T-cell (primary cell): ENCODE measurements at places on chromosomes 13 and 19. TPM values are rescaled to one million over a fixed set of nuclear protein-coding genes. Genes with fewer than 3 reads are reported as not detected.

- H3K4me3 ChIP-seq = no peak overlapping the region
- H3K27ac ChIP-seq = no peak overlapping the region
These were observed 34.1 kb downstream of the PSG5 start for GRCh38 chr19:43152214-43152613.

GRCh38 chr13:91948736-91949135, 550.3 kb downstream of the GPC5 start:
- H3K27ac ChIP-seq = no peak overlapping the region
- no peaks in the 10 kb centered on the region for H3K27me3 ChIP-seq
- no peaks in the 10 kb centered on the region for H3K4me1 ChIP-seq
- DNase-seq = no peak
- no peaks in the 10 kb centered on the region for H3K36me3 ChIP-seq
- no peak overlapping the region for H3K4me3 ChIP-seq

ZNF471 gene
- total RNA-seq = 2.6 TPM

EDNRB gene
- total RNA-seq = not detected

- no peaks in the 10 kb centered on the region for H3K4me1 ChIP-seq
- no peak overlapping the region for H3K27ac ChIP-seq
- H3K36me3 ChIP-seq = no peaks in the 10 kb centered on the region
These were observed 894.4 kb upstream of the PCDH9 start for GRCh38 chr13:68124437-68125086.

IL11 gene
- total RNA-seq = not detected

KISS1R gene
- 4.9 TPM for total RNA-seq

SAE1 gene
- total RNA-seq = 54.9 TPM

DNA sequence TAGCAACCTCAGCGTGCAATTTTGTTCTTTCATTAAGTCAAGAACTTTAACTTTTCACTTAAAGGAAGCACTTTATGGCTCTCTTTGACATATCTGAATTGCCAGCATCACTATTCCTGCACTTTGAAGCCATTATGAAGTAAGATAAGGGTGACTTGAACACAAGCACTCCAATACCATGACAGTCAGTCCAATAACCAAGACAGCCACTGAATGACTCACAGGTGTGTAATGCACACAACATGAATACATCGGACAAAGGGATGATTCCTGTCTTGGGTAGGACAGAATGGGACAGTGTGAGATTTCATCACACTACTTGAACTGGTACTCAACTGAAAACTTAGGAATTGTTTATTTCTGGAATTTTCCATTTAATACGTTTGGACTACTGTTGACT, 233.7 kb upstream of the IPO5 start:
- H3K27me3 ChIP-seq = no peaks in the 10 kb centered on the region
- no peak overlapping the region for H3K4me3 ChIP-seq
- no peak overlapping the region for H3K27ac ChIP-seq
- H3K4me1 ChIP-seq = no peaks in the 10 kb centered on the region
- no peak for DNase-seq

TMEM255B gene
- total RNA-seq = 1.2 TPM

DNA sequence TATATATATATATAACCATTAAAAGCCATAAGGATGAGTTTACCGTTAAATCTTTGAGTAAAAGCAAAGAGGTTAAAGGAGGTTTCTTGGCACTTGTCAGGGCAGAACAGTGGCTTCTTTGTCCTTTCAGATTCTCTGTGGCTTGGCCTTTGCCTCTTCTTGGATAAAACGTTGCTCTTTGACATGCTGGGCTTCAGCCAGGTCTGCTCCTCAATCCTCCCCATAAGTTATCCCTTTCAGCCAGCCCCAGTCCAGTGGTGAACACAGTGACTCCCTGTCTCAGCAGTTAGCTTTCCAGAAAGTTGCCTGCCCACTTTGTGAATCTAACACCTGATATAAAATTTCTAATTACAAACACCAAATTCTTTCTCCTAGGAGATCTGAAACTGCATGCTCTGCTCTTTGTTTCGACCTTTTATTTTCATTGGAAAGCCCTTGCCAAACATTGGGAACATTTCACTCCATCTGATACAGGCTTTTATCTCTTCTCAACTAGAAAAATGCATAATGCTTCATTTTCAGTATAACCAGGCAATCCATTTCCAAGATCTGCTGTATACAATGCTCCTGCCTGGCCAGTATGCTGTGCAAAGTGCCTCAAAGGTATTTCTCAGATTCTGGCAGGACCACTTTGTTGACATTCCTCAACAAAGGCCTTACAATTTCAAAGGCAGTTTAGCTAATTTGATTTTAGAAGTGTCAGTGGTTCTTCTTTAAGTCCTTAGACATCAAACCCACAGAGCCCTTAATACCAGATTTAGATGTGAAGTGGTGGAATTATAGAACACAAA, 16.2 kb upstream of the MED4 start:
- no peaks in the 10 kb centered on the region for H3K4me1 ChIP-seq
- DNase-seq = no peak

TMIGD2 gene
- total RNA-seq = 31.2 TPM

THSD1 gene
- 0.63 TPM for total RNA-seq

GRCh38 chr19:33819506-33819879, 22.8 kb downstream of the KCTD15 start:
- DNase-seq = no peak
- no peaks in the 10 kb centered on the region for H3K36me3 ChIP-seq
- H3K27ac ChIP-seq = peak overlapping the region; percentile 28
- H3K27me3 ChIP-seq = no peaks in the 10 kb centered on the region
- peaks cover 22% of the 10 kb centered on the region for H3K4me1 ChIP-seq

S1PR2 gene
- 9.8 TPM for total RNA-seq

DNA sequence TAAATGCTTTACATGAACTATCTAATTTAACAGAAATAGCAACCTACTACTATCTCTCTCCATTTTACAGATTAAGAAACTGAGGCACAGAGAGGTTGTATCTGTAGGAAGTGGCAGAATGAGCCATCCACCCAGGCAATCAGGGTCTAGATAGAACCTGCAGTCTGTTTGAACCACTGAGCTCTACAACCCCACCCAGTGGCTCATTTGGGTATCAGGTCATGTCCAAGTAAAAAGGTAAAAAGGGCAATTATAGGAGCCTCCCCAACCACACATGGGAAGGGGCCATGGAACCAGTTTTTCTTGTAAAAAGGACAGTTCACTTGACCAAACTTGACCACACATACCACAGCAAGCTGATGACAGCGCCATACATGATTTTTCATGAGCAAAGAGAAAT, 92.9 kb upstream of the SGCG start:
- H3K27ac ChIP-seq = no peak overlapping the region
- H3K36me3 ChIP-seq = no peaks in the 10 kb centered on the region
- no peak for DNase-seq
- no peak overlapping the region for H3K4me3 ChIP-seq
- H3K27me3 ChIP-seq = no peaks in the 10 kb centered on the region

GRCh38 chr19:7833225-7834099, 3.4 kb downstream of the EVI5L start:
- DNase-seq = no peak
- H3K36me3 ChIP-seq = no peaks in the 10 kb centered on the region
- H3K27me3 ChIP-seq = no peaks in the 10 kb centered on the region
- H3K4me1 ChIP-seq = peaks cover 8% of the 10 kb centered on the region

- no peaks in the 10 kb centered on the region for H3K36me3 ChIP-seq
- no peak overlapping the region for H3K27ac ChIP-seq
- DNase-seq = no peak
These were observed 51.3 kb downstream of the STK24 start for GRCh38 chr13:98525456-98526181.

GRCh38 chr19:1574354-1575136, 6.4 kb upstream of the MEX3D start:
- no peak overlapping the region for H3K4me3 ChIP-seq
- no peaks in the 10 kb centered on the region for H3K4me1 ChIP-seq
- no peaks in the 10 kb centered on the region for H3K27me3 ChIP-seq

KIR2DL4 gene
- not detected for total RNA-seq

DNA sequence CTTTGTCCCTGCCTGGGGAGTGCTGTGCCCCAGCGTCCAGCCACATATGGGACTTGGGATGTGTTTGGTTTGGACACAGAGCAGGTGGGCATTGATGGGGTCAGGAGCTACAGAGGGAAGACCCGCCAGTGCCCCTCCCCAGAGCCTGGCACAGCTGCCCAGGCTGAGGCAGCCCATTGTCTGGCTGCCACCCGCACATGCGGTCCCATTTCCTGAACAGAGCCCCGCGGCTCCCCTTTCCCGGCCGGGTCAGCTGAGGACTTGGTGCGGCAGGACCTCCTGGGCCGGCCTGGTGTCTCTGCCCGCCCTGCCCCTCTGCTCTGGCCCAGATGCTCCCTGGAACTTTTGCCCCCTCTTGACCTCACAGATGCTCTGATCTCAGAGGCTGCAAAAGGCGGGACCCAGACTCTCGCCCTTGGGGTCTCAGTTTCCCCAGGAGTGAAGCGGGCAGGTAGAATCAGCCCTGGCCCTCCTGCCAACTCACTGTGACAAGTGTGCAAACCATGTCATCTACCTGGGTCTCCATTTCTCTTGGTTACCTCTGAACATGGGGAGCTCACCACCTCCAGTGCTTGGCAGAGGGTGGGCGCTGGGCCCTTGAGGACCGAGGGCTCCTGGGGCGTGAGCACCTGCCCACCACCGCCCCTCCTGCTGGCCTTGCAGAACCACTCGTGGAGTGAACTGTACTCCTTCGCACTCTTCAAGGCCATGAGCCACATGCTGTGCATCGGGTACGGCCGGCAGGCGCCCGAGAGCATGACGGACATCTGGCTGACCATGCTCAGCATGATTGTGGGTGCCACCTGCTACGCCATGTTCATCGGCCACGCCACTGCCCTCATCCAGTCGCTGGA, 17.8 kb downstream of the HCN2 start:
- H3K27ac ChIP-seq = no peak overlapping the region
- H3K36me3 ChIP-seq = no peaks in the 10 kb centered on the region
- no peak for DNase-seq
- H3K27me3 ChIP-seq = no peaks in the 10 kb centered on the region

GRCh38 chr19:13020002-13020414, 24.7 kb downstream of the NFIX start:
- peaks cover 68% of the 10 kb centered on the region for H3K27me3 ChIP-seq
- no peaks in the 10 kb centered on the region for H3K4me1 ChIP-seq
- H3K27ac ChIP-seq = no peak overlapping the region

- H3K4me1 ChIP-seq = no peaks in the 10 kb centered on the region
- H3K27ac ChIP-seq = no peak overlapping the region
- DNase-seq = no peak
- peaks cover 35% of the 10 kb centered on the region for H3K36me3 ChIP-seq
These were observed 9.3 kb downstream of the MED16 start for GRCh38 chr19:883661-884211.

- H3K4me1 ChIP-seq = peaks cover 43% of the 10 kb centered on the region
- peaks cover 9% of the 10 kb centered on the region for H3K36me3 ChIP-seq
- no peaks in the 10 kb centered on the region for H3K27me3 ChIP-seq
- DNase-seq = no peak
These were observed 3.1 kb downstream of the JUNB start for GRCh38 chr19:12794196-12794941.

GRCh38 chr19:27392027-27392632, 1820.8 kb downstream of the UQCRFS1 start:
- H3K27me3 ChIP-seq = no peaks in the 10 kb centered on the region
- H3K36me3 ChIP-seq = no peaks in the 10 kb centered on the region
- H3K4me3 ChIP-seq = no peak overlapping the region

DNA sequence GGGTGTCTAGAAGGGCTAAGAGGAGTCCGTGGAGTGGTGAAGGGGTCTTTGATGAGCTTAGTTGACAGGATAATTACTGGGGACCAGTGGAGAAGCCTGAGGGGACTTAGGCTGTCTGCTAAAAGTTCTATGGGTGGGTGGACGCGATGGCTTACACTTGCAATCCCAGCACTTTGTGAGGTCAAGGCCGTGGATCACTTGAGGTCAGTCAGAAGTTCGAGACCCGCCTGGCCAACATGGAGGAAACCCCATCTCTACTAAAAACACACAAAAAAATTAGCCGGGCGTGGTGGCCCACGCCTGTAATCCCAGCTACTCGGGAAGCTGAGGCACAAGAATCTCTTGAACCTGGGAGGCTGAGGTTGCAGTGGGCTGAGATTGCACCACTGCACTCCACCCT, 2.8 kb upstream of the GSK3A start:
- H3K27me3 ChIP-seq = no peaks in the 10 kb centered on the region
- H3K36me3 ChIP-seq = no peaks in the 10 kb centered on the region
- DNase-seq = no peak
- H3K27ac ChIP-seq = peak overlapping the region; percentile 85
- peaks cover 43% of the 10 kb centered on the region for H3K4me1 ChIP-seq
- H3K4me3 ChIP-seq = no peak overlapping the region

DNA sequence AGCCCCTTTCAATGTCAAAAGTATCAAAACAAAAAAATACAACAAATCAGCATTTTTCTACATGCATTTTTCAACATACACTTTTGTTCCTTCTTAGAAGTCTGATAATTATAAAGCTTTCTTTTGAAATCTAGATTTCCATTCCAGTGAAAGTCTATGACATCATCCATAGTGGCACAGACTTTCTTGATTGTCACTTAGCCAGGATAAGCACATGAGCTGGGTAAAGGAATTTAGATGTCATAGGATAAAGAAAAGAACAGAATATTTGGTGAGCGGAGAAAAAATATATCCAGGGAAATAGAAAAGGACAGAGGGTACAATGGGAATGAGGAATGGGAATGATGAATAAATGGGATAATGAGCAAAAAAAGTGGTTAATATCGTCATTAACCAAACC, 15.1 kb upstream of the TRPC4 start:
- no peaks in the 10 kb centered on the region for H3K4me1 ChIP-seq
- no peak overlapping the region for H3K4me3 ChIP-seq
- no peak overlapping the region for H3K27ac ChIP-seq
- DNase-seq = no peak
- no peaks in the 10 kb centered on the region for H3K27me3 ChIP-seq

GRCh38 chr19:32172566-32173160, 172.7 kb upstream of the ZNF507 start:
- H3K4me1 ChIP-seq = no peaks in the 10 kb centered on the region
- H3K36me3 ChIP-seq = no peaks in the 10 kb centered on the region
- H3K27me3 ChIP-seq = peaks cover 5% of the 10 kb centered on the region
- H3K4me3 ChIP-seq = no peak overlapping the region
- H3K27ac ChIP-seq = no peak overlapping the region
- no peak for DNase-seq

GRCh38 chr13:22848539-22849052, 332.2 kb upstream of the SGCG start:
- DNase-seq = no peak
- H3K36me3 ChIP-seq = no peaks in the 10 kb centered on the region
- no peak overlapping the region for H3K4me3 ChIP-seq
- no peak overlapping the region for H3K27ac ChIP-seq

DAND5 gene
- not detected for total RNA-seq

DNA sequence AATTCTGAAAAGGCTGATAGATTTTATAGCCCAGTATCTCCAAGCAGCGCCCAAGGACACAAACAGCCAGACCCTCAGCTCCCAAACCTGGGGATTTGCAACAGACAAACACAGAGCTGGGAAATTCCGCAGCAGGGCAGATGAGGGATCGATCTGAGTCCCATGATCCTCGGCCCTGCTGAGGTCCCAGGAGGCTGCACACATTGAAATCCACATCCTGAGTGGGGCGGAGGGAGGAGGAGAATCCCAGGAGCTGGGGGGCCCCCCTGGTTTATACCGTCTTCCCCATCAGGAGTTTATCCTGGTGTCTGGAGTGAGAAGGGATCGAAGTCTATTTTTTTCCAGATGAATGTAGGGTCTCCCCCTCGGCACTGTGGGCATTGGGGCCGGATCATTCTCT, 49.3 kb downstream of the GNG7 start:
- no peaks in the 10 kb centered on the region for H3K36me3 ChIP-seq
- no peaks in the 10 kb centered on the region for H3K4me1 ChIP-seq
- no peak overlapping the region for H3K27ac ChIP-seq
- H3K4me3 ChIP-seq = no peak overlapping the region

- H3K27ac ChIP-seq = no peak overlapping the region
- no peaks in the 10 kb centered on the region for H3K27me3 ChIP-seq
- DNase-seq = no peak
- H3K4me1 ChIP-seq = no peaks in the 10 kb centered on the region
These were observed 101.4 kb downstream of the ABCC4 start for GRCh38 chr13:95199896-95200295.
